ENCODE measurements at places on chromosomes 1 and 21. TPM values are rescaled to one million over a fixed set of nuclear protein-coding genes. Genes with fewer than 3 reads are reported as not detected.

The ASPM gene
- total RNA-seq: 7.6 TPM

The CD5L gene
- not detected for total RNA-seq

GRCh38 chr1:43832255-43832654 lies 101.3 kb upstream of the ARTN start:
- DNase-seq: no peak

- DNase-seq: no peak
These were observed 1.0 kb downstream of the APOA2 start for GRCh38 chr1:161222175-161223019.

DNA sequence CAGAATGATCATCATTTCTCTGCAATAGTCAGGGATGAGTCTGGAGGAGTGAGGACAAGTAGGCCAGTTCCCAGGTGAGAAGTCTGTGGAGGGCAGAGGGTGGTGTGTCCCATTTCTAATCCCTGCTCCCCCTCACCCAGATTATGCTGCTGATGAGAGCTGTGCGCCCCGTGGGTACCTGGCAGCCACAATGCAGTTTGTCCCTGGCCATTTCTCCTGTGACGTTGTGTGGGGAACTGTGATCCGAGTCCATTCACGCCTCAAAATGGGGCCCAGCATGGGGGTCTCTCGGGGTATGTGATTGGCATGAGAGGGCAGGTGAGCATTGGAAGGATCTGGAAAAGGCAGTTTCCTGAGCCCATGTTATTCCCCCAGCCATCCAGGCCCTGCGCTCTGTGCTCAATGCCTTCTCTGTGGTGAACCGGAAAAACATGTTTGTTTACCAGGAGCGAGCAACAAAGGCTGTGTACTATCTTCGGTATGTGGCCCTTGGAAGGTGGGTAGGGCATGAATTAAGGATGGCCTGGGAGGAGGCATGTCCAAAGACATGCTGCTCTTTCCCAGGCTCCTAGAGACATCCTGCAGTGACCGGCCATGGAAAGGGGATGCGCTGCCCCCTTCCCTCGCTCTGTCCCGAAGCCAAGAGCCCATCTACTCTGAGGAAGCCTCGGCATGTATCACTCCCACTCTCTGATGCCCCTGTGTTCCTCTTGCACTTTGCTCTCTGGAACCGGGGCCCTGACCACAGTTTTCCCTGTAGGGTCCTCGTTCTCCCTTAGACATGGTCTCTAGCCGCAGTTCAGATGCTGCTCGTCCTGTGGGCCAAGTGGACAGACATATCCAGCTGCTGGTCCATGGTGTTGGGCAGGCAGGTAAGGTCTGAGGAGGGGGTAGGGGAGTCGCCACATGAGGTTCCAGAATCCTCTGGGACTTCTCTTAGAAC lies 16.4 kb downstream of the HYI start:
- DNase-seq: no peak

DNA sequence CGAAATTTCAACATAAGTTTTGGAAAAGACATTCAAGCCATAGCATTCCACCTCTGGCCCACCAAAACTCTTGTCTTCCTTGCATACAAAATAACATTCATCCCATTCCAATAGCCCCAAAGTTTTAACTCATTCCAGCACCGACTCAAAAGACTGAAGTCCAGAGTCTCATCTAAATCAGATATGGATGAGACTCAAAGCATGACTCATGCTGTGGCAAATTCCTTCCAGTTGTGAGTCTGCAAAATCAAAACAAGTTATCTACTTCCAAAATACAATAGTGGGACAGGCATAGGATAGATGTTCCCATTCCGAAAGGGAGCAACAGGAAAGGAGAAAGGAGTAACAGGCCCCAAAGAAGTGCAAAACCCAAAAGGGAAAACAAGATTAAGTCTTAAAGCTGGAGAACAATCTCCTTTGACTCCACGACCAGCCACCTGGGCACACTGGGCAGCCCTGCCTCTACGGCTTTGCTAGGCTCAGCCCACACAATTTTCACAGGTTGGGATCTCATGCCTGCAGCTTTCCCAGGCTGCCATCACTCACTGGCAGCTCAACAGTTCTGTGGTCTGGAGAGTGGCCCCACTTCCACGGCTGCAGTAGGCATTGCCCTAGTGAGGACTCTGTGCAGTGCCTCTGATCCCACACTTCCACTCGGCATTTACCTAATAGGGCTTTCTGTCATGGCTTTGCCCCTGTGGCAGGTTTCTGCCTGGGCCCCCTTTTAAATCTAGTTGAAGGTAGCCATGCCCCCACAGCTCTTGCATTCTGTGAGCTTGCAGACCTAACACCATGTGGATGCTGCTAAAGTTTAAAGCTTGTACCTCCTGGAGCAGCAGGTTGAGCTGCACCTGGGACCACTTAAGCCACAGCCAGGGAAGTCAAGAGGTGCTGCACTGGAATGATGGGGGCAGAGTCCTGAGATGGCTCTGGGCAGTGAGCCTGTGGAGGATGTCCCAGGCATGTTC lies 51.0 kb downstream of the RUNX3 start:
- DNase-seq: no peak

DNA sequence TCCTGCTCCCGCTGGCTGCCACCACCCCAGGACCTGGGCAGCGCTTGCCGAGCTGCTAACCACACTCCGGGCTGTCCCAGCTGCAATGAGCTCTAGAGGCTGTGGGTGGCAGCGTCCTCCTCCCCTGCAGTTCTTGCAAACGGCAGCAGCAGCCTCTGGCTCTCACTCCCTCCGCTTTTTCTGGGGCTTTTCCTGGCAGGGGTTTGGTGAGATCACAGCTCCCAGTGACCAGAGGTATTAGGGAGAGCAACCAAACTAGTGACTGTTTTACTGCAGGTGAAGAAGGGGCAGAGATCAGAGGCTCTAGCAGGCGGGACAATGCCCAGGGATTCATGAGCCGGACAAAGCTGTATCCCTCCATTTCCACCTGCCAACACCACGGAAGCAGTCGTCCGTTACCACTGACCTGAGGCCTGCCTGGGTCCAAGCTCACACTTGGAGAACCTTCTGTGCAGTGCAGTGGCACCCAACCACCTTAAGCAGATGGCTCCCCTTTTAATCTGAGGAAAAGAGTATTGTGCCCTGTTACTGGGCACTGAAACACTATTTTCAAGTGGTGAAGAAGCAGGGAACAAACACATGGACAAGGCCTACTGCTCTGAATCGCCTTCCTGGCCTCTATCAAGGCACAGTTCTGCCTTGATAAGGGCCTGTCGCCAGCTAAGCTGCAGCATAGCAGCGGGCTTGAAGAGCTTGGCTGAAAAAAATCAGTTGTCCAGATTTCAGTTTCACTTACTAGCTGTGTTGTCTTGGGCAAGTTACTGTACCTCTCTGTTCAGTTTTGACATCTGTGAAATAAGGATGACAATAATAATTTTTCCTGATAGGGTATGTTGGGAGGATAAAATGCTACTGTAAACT lies at the start of gene F5:
F5 (minus strand) TSS at position 87 of the 861 bp plus-strand sequence. CDS start 95 bp downstream, outside the sequence.
- DNase-seq: peak; percentile 84

DNA sequence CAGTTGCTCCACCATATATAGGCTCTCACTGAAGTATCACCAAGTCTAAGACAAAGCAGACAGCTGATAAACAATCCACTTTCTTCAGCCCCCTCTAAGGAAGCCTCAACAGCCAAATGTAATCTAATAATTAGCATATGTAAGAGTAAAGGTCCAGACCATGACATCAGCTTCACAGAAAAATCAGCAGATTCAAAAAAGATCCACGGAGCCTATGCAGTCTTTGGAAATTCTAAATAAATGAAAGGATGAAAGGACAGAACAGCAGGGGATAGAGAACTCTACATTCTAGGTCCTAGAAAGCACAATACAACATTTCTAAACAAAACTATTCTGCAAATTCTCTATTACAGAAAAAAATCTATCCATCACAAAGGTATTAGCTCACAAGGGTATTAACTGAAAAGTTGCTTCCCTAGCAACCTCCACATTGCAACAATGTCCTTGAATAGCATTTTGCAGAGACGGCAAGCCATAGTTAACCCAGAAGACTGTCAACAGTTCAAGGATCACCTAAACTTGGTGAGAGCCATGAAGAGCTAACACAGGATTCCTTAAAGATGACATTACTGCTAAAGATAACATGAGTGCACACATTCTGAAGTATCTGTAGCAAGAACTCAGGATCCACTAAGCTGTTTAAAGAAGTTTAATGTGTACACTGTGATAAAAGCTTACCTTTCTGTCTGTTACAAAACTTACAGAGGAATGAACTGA lies 74.3 kb downstream of the SIPA1L2 start:
- DNase-seq: peak; percentile 45

GRCh38 chr1:43634721-43635120 lies 15.2 kb upstream of the KDM4A start:
- DNase-seq: no peak

GRCh38 chr1:239891621-239892358 lies 199.9 kb upstream of the FMN2 start:
- no peak for DNase-seq

DNA sequence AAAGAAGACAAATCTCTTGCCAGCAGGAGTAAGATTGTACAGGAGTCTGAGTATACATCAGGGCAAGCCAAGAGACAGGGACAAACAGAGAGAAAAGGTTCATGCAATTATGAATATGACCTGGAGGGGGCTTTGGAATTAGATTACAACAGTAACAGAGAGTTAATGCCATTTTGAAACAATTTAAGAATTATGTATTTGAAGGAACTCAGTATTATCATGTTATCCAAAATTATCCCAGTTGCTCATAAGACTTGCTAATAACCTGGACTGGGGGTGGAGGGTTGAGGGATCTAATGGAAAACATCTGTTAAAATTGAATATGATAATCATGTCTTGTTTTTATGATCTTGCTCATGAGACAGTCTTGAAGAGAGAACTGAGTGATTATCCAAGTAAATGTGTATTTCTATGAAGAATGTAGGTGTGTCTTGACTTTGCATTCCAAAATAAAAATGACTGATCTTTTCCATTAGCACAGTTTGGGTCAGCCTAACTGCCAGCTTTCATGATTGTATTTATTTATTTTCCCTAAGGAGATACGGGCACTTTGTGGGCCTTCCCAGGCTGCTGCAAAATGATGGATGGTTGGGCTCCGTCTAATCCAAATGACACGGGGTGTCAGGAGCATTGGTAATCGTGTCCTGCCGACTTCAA lies 117.7 kb downstream of the ERG start:
- DNase-seq: no peak

GRCh38 chr1:11684070-11684469 lies 3.1 kb upstream of the MAD2L2 start:
- DNase-seq: no peak
